ENCODE measurements at places on chromosomes 6 and 20.

GRCh38 chr20:63230800-63231268, 4.9 kb upstream of the BIRC7 start:
- peak; percentile 17 for DNase-seq

GRCh38 chr20:53656293-53657202, 62.9 kb upstream of the ZNF217 start:
- no peak for DNase-seq

- DNase-seq = no peak
These were observed 12.2 kb downstream of the EPHA7 start for GRCh38 chr6:93407186-93407585.

DNA sequence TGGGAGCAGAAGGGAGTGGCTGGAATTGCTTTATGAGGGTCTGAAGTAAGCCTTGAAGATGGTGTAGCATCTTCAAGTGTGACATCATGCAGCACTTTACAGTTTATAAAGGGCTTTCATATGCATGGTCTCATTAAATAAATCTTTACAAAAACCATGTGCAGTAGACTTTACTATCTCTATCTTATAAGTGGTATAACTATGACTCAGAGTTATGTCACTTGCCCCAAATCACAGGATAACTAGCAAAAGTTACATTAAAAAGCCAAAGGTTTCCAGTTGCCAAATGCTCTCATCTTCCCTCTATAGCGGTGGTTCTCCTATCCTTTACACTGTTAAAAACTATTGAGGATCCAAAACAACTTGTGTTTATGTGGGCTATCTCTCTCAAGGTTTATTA, 687.7 kb upstream of the MARCKS start:
- no peak for DNase-seq

DNA sequence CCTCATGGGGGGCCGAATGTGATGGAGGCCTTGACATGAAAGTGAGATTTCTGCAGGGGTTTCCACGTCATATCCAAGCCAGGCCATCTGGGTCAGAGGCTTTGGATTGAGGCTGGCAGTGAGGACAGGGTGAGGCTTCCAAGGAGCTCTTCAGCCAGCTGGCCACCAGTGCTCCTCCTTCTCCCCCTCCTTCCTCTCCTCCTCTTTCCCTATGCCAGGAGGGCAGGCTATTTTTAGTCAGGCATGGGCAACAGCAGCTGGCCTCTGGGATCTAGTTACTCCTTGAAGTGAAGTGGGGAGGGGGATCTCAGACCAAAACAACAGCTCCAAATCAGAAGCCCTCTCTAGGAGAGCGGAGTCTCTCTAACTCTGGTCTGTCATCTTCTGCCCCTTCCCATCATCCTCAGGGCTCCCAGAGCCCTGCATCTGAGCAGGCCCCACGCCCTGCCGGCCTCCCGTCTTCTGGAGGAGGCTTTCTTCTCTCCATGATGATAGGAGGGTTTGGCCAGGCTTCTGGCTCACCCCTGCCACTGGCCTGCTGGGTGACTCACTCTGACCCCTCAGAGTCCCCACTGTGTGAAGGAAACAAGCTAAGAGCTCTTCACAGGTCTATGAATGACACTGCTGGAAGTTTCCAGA, 612 bp downstream of the TNNC2 start:
- DNase-seq = no peak

DNA sequence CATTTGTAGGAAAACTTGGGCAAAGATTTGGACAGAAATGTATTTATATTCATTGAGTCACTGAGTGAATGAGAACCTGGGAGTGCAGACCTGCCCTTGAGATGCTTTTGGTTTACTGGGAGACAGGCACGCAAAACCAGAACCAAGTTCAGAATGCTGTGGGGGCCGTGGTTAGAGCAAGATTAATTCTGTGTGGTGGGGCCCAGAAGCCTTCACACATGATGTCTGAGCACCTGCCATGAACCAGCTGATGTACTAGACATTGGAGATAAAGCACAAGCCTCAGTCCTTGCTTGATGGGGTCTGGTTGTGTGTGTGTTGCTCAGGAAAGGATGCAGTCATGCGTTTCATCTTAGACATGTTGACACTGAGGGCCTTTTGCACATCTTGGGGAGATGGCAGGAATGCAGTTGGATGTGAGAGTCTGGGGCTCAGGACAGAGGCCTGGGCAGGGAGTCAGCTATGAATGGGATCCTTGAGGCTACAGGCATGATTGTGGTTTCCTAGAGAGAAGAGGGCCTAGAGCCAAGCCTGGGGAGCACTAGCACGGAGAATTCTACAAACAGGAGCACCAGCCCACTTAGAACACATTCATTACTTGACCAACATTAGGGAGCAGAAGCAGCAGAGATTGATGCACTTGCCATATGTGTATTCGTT, 114.3 kb upstream of the TMEM181 start:
- no peak for DNase-seq

- no peak for DNase-seq
These were observed 122.8 kb downstream of the ALDH8A1 start for GRCh38 chr6:134826889-134827737.

DNA sequence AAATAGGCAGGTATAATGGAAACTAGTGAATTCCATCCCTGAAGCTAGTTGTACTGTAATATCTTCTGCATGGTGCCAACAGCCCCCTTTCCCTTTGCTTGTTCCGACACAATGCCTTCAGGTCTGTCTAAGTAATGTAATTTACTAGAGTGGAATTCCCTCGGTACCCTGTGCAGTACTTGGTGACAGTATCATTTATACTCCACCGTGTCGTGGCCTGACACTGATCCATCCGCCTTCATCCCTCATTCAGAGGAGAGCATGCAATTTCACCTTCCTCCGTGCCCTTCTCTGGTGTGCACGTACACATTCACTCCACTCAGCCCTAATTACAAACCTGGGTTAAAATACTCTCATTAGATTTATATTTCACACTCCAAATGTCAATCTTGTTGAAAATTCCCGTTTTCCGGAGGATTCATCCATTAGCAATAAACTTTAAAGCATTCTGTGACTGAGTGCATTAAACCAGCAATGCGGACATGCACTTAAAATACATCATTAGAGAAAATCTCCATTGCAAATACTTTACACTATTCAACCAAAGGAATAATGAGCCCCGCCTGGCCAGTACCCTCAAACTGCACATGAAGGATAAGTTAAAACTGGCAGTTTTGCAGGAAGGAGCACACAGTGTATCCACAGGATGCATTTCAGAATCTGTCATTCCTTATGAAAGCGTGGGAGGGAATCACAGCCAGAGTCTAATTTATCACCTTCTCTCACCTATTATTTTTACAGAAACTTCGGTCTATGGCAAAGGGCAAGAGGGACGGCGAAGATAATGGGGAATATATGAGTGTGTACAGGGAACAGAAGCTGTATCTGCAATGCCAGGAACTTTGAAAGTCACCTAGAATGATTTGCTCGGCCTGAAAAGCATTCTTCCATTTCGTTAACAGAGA, 182.5 kb downstream of the GJA10 start:
- DNase-seq = no peak

DNA sequence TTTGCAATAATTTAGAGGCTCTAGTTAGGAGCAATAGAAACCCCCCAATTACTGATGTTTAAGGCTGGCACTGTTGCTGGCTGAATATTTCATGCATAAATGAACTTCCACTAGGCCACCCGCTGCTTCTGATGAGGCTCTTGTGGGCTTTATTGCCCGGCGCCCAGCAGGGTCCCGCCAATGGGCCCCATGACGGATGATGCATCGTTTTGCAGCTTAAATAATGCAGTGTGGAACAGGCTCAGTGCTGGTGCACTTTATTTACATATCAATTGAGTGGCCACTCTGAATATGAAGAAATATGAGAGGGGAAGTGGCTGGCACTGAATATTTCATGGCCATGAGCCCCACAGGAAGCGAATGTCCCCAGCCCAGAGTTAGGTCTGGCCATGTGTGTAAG, 155.3 kb upstream of the MAFB start:
- no peak for DNase-seq

GRCh38 chr20:4548552-4548951, 173.2 kb upstream of the PRND start:
- no peak for DNase-seq

DNA sequence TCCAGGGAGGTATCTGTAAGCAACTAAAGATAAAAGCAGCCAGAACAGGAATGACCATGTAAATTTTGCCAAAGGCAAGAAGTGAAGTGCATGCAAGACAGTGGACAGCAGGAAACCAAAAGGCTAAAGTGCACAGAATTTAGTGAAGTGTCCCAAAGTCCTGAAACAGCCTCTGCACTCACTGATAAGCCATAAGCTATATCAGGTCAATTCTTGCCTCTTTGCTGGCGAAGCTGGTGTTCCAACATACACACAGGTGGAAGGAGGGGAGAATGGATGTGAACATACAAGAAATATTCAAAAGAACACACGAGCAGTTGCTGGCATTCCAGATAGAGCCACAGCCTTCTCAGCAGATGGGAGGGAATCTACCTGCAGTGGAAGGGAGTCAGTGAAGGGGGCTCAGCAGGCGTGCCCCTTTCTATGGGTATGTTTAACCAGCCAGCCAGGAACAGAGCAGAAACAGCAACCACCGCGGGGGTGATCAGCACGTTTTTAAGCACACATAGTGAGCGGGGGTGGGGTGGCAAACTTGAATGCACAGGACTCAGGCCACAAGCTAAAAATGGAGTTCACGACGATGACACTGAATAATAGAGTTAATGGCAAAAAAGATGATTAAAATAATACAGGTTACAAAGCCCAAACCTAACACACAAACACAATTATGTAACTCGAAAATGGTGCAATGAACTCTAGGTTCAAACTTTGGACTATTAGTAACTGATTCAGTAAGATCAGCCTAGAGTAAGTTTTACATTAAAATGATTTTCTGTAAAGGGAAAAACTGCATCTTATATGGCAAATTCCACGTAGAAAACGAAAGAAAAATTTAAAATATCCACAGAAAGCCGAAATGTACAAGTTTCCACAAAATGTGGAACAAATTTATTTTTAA, 1.2 kb downstream of the ECI2 start:
- peak; percentile 13 for DNase-seq

- DNase-seq = no peak
These were observed 82.9 kb downstream of the KIF6 start for GRCh38 chr6:39642270-39642669.

DNA sequence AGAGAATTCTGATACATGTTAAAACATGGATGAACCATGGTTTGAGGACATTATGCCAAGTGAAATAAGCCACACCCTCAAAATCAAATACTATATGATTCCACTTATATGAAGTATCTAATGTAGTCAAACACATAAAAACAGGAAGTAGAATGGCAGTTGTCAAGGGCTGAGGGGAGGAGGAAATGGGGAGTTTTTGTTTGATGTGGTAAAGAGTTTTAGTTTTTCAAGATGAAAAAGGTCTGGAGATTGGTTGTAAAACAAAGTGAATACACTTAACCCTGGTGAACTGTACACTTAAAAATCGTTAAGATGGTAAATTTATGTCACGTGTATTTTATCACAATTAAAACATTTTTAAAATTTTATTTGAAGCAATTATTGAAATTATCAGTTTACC, 127.4 kb upstream of the GRIK2 start:
- peak; percentile 9 for DNase-seq

- DNase-seq = no peak
These were observed 12.9 kb upstream of the EZR start for GRCh38 chr6:158832026-158832425.

DNA sequence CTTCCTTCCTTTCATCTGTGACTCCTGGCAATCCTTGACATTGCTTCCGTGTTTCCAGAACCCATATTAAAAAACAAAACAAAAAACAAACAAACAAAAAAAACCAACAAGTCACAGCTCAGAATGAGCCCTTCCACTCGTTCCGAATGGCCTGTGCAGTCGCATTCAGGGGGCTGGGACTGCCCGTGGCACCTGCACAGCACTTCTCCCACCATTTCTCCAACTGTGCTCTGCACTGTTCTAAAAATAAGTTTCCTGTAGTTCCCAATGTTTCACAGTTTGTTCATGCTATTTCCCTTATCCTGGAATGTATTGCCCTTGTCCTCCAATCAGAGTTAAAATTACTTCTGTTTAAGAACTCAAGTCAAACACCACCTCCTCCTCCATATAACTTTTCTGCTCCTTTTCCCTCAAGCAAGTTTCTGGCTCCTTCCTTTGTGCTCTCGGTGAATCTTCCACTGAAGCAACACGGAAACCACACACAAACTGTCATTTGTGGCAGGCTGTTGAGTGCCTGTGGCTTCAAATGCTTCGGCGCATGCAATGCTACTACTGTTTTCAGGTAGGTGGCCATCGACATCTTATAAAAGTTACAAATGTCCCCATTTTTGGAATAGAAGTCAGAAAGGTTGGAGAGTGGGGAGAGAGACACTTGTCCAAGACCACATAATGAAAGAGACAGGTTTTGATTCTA, 57.7 kb downstream of the PDE10A start:
- no peak for DNase-seq

- no peak for DNase-seq
These were observed 5.9 kb upstream of the VSTM2L start for GRCh38 chr20:37896932-37897548.

DNA sequence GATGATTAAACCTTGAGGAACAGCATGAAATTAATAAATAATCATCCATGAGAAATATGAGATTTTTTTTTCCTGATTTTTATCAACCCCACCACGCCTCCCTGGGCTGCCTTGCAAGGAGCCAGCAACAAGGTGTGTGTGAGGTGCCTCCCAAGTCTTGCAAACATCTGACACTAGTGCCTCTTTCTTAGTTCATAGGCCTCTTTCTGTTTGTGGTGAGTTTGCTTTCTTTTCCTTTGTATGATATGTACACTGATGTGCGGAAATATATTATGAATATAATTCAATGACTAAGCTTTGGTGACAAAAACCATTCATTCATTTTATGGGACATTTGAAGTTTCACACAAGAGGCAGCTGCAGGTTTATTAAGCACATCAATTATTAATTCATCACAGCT, 63.2 kb upstream of the SYNDIG1 start:
- DNase-seq = peak; percentile 13
